ENCODE measurements at places on chromosomes 1 and 21. TPM values are rescaled to one million over a fixed set of nuclear protein-coding genes. Genes with fewer than 3 reads are reported as not detected.

- DNase-seq: no peak
Measured at GRCh38 chr1:150132372-150132771, 17.3 kb upstream of the PLEKHO1 start.

- no peak for DNase-seq
Measured at GRCh38 chr1:9119745-9120144, 9.2 kb downstream of the GPR157 start.

- DNase-seq: no peak
Measured at GRCh38 chr1:41520951-41521752, 36.7 kb upstream of the EDN2 start.

The KRTAP11-1 gene
- total RNA-seq: not detected

GRCh38 chr1:31423418-31423947 is 10.5 kb downstream of the SERINC2 start:
- no peak for DNase-seq

The SMPDL3B gene
- total RNA-seq: not detected

DNA sequence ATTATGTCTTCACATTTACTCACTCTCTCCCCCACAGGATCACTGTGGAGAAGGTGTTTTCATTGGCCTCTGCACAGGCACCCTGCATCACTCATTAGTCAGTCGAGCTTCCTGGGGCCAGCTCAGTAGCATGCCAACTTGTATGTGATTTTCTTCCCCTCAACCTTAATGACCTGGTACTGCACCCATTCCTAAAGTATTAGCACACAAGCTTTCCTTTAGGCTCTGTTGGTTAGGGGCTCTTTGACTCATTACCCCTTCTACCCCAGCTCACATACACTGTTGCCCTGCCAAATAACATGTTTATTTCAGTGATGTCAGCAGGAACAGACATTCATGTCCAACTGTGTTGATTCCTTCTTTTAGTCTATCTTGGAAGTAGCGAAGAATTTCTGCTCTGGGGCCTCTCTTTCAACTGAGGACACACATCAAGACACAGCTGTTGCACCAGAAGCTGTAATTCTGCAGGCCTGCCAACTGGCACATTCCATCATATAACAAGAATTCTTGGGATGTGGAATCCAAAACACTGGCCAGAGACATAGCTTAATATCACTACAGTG is 603.5 kb upstream of the ADAMTS5 start:
- no peak for DNase-seq

DNA sequence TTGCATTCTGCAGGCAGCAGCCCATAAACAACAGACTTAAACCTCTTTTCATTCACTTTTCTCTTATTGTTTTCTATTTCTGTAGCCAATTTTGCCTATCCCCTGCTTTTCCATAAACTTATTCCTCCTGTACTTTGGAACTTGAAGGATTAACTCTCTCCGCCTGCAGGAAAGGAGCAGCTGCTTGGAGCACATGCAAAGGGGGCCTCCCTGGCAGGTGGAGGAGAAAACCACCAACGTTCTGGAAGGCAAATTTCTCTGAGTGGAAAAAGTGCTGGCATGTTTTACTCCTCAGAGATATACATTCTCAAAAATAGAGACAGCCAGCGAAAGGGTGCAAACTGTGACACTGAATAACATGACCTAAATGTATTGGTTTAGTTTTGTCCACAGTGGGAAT is 33.6 kb downstream of the RGS21 start:
- no peak for DNase-seq

The AMY2A gene
- total RNA-seq: 2.7 TPM

DNA sequence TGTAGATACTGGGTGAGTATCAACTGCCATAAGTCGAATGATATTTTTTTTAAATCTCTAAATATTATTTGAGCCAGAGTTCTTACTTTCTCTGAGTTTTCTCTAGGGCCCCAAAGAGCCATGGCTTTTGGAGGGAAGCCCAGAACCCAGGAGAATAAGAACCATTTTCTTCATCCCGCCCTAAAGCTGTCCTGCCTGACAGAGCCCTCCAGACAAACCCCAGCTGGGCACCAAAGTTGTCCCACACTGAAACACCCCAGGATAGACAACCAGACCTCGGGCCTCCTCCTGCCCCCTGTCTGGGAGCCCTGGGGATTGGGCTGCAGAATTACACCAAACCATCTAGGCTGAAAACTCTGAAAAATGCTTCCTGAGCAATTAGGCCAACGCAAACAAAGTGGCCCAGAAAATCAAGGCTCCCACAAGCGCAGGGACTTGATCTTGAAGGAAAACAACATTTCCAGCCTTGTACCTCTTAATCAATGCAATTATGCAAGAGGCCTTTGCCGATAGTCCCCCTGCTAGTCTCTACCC is 113.1 kb downstream of the RRAGC start:
- no peak for DNase-seq

GRCh38 chr1:205615789-205616188 is 16.0 kb downstream of the ELK4 start:
- no peak for DNase-seq

DNA sequence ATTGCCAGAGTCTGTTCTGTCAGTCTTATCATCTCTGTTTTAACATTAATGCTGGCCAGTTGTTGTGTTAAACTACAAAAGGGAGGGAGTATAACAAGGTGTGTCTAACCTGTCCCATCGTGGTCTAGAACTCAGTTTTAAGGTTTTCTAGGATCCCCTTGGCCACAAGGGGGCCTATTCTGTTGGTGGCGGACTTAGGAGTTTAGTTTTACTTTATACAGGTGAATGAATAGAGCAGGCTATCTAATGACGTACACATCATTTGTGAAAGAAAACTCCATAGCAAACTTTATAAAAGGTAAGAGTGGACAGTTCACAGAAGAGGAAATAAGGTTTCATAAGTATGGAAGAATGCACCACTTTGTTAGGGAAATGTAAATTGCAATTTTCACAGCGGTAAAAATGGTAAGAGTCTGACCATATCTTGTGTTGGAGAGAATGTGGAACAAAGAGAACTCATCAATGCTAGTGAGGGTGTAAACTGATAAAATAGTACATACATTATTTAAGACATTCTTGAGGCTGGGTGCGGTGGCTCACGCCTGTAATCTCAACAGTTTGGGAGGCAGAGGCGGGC is 2.5 kb upstream of the ATF6 start:
- no peak for DNase-seq

GRCh38 chr1:51473331-51474115 is 45.5 kb downstream of the EPS15 start:
- no peak for DNase-seq

- DNase-seq: no peak
Measured at GRCh38 chr1:6822530-6823359, 37.5 kb downstream of the CAMTA1 start.

- DNase-seq: no peak
Measured at GRCh38 chr1:99490031-99490430, 155.9 kb upstream of the PALMD start.

DNA sequence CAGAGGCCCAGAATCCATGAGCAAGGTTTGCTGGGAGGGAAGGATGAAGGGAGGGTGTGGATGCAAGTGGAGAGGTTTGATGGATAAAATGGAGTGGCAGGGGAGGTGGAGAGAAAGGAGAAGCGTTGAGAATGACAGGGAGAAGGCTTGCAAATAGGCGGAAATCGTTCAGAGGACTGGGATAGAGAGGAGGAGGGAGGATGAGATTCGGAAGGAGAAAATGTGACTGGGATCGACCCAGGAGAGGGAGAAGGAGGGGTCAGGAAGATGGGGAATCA is 376 bp downstream of the AVPR1B start:
- DNase-seq: no peak

- DNase-seq: no peak
Measured at GRCh38 chr1:209989525-209989924, 51.5 kb downstream of the SYT14 start.

The SPATA21 gene
- total RNA-seq: not detected

DNA sequence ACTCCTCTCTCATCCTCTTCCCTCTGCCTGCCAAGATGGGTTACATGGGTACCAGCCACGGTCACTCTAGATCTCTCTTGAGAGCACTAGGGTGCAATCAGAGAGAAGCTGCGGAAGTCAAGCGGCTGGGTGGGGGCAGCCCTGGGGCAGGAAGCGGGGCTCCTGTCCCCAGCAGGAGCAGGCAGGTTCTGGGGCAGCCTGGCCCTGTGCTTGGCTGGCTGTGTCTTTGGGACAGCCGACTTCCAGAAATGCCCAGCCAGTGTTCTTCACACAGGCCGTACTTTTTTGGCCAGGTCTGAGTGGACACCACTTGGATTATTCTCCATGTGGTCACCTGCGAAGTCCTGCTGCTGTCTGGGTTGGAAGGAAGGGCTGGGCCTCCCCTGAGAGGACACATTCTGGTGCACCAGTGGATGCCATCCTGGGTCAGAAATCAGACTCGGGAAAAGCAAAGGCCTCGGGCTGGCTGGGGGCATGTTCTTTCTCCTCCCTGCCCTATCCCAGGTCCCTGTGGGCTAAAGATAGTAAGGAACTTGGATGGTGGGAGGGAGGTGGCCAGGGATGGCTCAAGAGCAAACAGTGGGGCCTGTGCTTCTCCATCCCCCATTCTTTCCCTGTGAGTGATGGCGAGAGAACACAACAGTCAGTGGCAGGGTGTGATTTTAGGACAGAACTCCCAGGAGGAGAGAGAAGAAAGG is 93.7 kb downstream of the ITPKB start:
- no peak for DNase-seq

DNA sequence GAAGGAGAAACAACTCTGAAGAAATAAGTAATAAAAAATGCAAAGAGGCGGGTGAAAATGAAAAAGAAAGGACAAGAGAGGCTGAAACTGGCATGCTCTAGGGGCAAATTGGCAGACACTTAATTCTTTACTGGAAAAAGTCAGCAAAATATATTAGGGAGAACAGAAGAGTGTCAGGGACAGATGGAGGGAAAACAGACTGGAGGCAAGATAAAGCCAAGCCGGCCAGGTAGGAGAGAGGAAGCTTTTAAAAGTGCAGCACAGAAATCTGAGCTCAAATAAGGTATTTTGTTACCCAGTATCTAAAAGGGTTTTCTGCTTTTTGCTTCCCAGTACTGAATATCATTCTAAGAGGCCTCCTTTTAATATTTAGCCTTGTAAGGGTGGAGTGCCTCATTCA is 339.3 kb downstream of the PAPPA2 start:
- DNase-seq: no peak

- no peak for DNase-seq
Measured at GRCh38 chr1:212182171-212182570, 103.0 kb upstream of the PPP2R5A start.

The GRHL3 gene
- total RNA-seq: not detected

GRCh38 chr1:179340918-179341317 is 24.9 kb upstream of the AXDND1 start:
- no peak for DNase-seq

DNA sequence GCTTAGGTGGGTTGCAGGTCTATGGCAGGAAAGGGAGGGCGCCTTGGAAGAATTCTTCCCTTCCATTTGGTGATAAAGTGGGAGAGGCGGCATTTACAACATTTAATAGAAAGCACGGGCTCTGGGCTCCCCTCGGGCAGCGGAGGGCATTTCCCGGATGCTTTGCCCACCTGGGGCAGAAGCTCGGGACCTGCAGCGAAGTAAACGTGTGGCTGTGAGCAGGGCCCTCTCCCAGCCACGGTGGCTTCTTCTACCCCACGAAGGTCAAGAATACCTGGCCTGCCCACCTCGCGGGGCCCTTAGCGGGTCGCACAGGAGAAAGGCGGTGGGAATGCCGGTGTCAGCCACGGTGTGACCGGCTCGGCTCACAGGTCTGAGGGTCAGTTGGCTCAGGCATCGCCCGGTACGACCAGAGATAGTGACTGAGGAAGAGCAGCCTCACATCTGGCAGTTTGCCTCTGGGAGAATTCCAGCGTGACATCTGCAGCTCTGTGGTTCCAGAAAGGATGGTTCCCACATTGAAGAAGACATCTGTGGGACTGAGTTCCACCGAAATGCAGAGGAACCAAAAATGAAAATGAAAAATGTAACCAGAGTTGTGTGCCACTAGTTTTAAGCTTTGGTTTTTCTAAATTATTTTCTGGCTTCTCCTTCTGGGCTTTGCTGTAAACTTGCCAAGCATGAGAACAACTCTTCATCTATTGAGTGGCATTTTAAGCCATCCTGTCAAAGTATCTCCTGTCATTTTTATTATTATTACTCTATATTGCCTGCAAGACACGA is 720 bp upstream of the F3 start:
- no peak for DNase-seq

DNA sequence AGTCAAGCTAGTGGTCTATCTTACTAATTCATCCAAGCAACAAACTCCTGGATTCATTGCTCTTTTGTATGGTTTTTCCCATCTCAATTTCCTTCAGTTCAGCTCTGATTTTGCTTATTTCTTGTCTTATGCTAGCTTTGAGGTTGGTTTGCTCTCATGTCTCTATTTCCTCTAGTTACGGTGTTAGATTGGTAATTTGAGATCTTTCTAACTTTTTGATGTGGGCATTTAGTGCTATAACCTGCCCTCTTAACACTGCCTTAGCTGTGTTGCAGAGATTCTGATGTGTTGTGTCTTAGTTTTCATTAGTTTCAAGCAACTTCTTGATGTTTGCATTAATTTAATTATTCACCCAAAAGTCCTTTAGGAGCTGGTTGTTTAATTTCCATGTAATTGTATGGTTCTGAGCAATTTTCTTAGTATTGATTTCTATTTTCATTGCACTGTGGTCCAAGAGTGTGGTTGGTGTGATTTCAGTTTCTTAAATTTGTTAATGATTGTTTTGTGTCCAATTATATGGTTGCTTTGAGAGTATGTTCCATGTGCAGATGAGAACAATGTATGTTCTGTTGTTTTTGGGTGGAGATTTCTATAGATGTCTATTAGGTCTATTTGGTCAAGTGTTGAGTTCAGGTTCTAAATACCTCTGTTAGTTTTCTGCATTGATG is 154.6 kb downstream of the PLPPR5 start:
- DNase-seq: no peak

DNA sequence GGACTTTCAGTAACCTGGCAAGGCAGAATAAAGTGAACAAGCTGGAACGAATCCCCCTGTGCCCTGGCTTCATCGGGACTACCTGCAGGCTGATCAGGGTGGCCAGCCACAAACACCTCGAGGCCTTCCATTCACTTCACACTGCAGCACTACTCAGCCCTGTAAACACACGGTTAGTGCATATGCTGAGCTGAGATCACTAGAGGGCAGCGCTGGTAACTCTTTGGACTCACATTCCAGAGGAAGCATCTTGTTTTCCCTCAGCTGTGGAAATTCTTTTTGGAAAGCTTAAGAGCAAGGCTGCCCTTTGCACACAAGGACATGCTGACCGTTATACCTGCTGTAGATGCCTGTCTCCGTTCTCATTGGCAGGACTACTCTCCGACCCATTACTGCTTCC is 32.1 kb downstream of the PCSK9 start:
- DNase-seq: no peak

GRCh38 chr1:172723251-172723650 is 64.3 kb downstream of the FASLG start:
- DNase-seq: no peak

DNA sequence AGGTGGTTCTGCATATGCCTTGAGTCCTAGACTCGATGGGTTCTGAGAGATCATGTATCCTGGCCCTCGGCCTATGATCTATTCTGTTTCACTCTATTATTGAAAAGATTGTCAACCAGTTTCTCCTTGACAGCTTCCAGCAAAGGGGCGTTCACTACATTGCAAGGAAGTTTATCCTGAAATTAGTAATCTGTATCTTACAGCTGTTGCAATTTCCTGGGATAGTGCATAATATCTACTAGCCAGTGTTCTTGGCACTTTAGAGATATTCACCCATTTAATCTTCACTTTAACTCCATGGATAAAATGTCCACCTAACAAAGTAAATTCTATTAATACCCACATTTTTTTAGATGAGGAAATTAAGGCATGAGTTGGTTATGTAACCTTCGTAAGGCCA is 203.6 kb downstream of the TGFB2 start:
- DNase-seq: no peak

Data from mesenteric fat pad (tissue), 1 donor.